Dermis blood vessel endothelial cell (primary cell): ENCODE measurements at places on chromosomes 4 and X. TPM values are rescaled to one million over a fixed set of nuclear protein-coding genes. Genes with fewer than 3 reads are reported as not detected.

DNA sequence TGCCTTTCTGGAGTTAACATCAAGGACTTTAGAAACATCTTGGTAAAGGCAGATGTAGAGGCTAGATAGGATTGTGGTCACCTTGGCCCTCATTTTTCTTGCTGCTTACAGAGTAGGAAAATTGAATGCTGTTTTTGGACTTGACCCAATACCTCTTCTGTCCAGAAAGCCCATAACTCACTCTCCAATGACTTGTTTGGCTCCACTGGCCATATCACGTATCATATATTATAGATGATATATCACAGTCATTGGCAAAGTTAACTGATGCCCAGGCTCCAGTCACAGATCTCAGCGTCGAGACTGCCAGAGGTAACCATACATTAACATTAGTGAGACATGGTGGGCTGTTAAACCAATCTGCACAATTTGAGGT lies 88.1 kb upstream of the PLAC1 start:
- DNase-seq: peak; percentile 10

DNA sequence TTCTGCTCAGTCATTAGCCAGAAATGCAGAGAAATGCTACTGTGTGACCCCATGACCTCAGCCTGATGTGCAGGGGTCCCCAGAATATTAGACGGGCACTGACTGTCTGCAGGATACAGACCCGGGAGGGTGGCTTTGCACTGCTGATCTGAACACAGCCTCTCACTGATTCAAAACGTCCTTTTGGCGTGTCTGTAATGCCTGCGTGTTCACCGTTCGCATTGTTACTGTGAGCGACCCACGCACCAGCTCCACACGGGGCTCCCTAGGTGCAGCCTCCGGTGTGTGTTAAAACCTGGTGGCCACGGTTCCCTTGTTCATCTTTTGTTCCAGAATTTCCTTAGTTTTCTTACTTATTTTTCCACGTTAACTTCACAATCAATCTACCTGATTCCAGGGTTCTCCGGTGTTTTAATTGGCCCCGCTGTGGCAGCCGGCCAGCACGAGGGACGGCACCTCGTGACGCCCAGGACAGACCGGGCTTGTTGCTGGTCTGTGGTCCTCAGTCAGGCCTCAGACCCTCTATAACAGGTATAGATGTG lies 32.0 kb upstream of the SPON2 start:
- no peak for DNase-seq

DNA sequence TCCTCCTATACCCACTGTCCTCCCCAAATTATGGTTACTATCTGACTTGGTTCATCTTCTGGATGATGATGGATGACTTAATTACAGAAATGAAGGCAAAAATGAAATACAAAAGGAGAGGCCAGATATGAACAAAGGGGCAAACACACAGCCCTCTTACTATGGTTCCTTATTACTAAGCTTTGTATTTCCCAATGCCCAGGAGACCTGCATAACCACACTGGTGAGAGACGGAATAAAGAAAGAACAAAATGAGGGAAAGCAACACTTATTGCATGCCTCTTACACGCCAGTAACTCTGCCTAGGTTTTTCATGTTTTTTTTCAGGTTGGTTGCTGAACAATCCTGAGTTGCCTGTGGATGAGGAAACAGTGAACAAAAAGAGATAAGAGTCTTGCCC lies 120.5 kb downstream of the SLC10A7 start:
- DNase-seq: no peak

DNA sequence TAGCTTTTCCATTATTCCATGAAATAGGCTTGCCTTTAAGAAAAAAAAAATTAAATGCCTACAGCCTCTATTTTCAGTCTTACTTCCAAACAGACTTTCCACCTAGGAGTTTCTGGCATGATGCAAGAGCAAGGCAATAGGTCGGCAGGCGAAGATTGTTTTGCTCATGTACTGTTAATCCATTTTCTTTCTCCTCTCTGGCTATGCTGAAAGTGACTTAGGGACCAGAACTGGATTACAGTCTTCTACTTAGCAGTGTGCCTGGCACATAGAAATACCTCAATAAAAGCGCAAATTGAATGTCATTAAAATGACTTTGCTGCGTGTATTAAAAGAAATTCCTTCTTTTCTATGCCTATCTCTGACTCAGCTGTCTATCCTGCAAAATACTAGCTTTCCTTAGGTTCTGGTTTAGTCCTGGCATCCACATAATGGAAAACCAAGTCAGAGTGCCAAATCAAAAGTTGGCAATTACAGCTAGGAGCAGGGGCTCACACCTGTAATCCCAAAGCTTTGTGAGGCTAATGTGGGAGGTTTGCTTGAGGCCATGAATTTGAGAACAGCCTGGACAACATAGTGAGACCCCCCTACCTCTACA lies 51.9 kb downstream of the CC2D2A start:
- no peak for DNase-seq

NEXMIF gene
- not detected in 2 replicates for total RNA-seq

- DNase-seq: no peak
Measured at GRCh38 chrX:73851014-73852009, 288.3 kb downstream of the CHIC1 start.

- DNase-seq: no peak
Measured at GRCh38 chr4:44257461-44257860, 191.1 kb downstream of the KCTD8 start.

DNA sequence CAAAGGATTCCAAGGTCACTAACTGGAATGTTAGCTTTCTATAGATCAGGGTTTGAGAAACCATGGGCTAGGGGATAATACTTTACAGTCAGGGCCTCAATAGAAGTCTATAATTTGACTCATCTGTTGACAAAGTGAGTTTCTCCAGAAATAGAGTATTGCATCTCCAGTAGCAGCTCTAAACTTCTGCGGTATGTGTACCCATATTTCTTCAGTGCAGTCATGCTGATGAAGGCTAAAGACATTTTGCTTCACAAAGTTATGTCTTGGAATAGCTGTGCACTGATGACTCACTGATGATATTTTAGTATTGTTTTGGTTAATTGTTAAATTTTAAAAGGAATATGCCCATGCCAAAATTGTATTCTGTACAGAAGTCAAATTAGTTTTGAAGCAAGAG lies 464.9 kb upstream of the AMOT start:
- DNase-seq: peak; percentile 1

DNA sequence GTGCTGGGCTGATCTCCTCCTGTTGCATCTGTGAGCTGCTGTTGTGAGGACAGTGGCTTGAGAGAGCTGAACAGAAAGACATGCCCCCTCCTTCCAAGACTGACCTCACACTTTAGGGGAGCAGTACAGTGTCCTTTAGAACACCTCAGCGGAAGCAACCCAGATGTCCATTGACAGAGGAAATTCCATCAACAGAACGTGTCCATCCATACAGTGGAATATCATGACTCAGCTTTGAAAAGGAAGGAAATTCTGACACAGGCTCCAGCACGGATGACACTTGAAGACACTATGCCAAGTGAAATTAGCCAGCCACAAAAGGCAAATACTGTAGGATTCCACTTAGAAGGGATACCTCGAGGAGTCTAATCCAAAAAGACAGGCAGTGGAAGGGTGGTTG lies 103.5 kb downstream of the GPR143 start:
- peak; percentile 76 for DNase-seq

GRCh38 chr4:115437739-115438138 lies 324.3 kb upstream of the NDST4 start:
- no peak for DNase-seq
